ENCODE measurements at places on chromosomes 16 and 17. TPM values are rescaled to one million over a fixed set of nuclear protein-coding genes. Genes with fewer than 3 reads are reported as not detected.
A peak's percentile ranks its signal among the peaks of the same experiment; 100 is the strongest.

- no peak for DNase-seq
Measured at GRCh38 chr16:54009464-54010176, 277.0 kb downstream of the IRX3 start.

- peak; percentile 6 for DNase-seq
Measured at GRCh38 chr16:55370762-55371482, 46.9 kb downstream of the IRX6 start.

DNA sequence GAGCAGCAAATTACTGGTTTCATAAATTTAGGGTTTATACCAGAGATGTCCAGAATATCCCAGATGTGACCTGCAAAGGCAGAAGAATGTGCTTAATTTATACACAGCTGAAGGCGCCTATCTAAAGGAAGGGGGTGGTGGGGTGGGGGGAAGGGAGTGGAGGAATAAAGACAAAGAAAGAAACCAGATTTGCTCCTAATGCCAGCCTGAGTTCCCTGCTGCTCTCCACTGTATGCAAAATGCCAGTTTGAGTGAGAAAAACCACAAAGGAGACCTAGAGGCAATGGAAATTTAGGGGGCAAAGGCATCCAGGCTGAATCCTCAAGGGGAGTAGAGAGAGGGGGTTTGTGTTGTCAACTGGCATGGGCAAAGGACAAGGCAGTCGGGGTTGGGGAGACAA lies 161.5 kb upstream of the TOX3 start:
- no peak for DNase-seq

- peak; percentile 44 for DNase-seq
Measured at GRCh38 chr17:65228734-65229620, 91.8 kb downstream of the RGS9 start.

DNA sequence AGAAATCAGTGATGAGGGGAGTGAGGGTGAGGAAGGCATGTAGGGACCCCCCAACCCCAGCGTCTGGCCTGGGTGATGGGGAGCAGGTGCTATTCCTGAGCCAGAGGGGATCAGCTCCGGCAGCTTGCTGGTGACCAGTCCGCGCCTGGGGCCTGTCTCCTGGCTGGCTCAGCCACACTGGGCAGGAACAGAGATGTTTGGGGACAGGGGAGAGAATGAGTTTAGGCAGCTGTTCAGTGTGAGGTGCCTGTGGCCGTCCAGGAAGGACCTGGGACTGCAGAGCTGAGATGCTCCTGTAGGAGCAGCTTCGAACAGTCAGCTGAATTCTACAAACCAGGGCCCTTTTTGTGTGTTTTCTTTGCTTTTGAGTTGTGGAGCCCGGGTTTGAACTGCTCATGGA lies 23.2 kb upstream of the SPNS2 start:
- no peak for DNase-seq

- DNase-seq = no peak
Measured at GRCh38 chr17:76232342-76232741, 8.0 kb downstream of the RNF157 start.

Gene FBXO31
- total RNA-seq = 26.3 TPM

- peak; percentile 95 for DNase-seq
Measured at GRCh38 chr17:72387487-72387886, 266.7 kb downstream of the SOX9 start.

DNA sequence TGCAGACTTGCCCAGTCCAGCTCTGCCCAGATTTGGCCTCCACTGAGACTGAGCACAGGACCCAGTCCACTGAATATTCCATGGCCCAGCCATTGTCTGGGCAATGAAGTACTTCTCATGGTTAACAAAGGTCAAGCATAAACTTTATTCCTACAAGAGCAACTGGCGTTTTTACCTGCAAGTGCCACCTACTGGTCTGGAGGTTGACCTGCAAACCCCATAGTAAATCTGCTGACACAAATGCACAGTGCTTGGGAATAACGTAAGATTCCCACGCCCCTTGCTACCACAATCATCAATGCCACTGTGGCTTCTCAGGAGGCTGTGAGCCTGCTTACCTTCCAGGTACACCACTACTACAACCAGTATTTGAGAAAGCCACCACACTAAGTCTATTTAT lies 170.2 kb downstream of the CEP112 start:
- DNase-seq = no peak

GRCh38 chr17:45640141-45640850 lies 143.8 kb upstream of the CRHR1 start:
- DNase-seq = peak; percentile 72

DNA sequence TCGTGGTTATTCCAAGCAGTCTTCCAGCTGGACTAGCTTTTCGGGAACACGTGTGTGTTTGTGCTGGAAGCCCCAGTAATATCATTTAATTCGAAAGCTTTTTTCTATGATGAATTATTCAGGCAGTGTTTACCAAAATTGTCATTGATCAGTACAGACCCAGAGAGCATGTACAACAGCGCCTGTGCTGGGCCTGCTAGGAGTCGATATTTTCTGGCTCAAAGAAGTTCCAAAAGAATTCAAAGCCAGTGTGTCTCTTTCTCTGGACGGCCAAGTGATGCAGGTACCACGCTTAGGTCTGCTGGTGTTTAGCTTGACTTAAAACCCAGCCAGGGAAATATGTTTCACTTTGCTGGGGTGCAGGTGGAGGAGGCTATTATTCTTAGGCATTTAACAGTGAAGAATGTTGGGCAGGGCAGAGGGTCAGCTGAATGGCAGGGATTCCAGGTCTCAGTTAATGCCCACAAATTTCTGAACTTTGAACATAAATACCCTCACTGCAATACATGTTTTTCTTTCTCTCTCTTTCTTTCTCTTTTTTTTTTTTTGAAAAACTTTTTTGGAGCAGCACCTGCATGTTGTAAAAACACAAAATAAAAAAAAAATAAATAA lies 401.3 kb downstream of the WWOX start:
- no peak for DNase-seq

- DNase-seq = peak; percentile 71
Measured at GRCh38 chr17:62193249-62193648, 128.2 kb upstream of the MED13 start.

DNA sequence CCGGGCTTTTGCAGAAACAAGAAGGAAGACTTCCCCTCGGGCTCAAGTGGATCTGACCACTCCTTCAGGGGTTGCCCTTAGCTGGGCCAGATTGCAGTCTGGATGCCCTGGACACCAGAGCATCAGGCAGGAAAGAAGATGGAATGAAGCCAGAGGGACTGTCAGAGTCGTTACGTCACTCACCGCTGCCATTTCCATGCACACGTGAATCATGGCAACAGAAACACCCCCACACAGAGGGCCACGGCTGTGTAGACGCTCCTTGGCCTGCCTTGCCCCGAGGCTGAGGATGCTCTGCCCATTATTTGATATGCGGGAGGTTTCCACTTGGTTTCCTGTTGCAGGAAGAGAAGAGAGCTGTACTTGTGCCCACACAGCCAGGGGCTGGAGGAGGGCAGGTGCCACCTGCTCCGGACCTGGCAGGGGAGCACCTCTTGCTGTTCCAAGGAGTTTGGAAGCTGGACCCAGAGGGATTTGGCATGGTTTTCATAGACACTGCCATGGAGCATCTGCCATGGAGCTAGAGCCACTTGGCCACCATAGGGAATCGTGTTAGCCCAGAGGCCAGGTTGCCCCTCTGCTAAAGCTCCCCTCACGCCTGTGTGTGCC lies 29.4 kb downstream of the RBFOX3 start:
- DNase-seq = no peak

Gene KRTAP4-9
- not detected for total RNA-seq

DNA sequence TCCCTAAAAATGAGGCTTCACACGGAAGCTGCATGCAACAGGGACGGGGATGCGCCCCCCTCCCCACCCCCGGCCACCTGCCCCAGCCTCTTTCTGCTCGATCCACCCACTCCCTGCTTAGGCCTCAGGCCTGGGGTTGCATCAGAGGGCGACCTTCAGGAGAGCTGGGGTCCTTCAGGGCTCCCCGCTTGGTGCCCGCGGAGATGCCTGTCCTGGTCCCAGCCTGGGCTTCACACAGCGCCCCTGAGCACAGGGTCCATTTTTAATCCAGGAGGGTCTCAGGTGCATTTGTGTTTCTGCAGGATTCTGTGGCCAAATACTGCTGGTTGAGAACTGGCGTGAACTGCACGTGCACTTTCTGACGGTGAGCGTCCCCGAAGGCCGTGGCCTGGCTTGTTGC lies 7.4 kb upstream of the APRT start:
- no peak for DNase-seq

DNA sequence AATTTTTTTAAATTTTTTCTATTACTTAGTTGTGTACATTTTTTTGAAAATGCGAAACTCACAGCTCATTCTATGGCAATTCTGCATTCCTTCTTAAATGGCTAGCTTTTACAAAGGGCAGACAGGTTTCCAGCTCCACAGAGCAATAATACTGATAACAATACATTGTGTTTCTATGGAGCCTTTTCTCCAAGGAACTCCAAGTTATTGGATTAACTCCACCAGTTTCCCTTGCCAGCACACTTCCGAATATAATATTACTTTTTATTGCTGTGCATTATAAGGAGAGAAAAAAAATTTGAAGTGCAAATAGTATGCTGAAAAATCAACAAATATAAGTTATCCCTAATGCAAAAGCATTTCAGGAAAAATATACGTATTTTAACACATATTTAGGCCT lies 127.5 kb upstream of the PSMD7 start:
- DNase-seq = no peak

All from renal cortical epithelial cell (primary cell).